Activated CD4-positive, alpha-beta T cell treated with anti-CD3 and anti-CD28 coated beads for 36 hours (primary cell): ENCODE measurements at places on chromosomes 5 and 9.
A peak's percentile ranks its signal among the peaks of the same experiment; 100 is the strongest.

DNA sequence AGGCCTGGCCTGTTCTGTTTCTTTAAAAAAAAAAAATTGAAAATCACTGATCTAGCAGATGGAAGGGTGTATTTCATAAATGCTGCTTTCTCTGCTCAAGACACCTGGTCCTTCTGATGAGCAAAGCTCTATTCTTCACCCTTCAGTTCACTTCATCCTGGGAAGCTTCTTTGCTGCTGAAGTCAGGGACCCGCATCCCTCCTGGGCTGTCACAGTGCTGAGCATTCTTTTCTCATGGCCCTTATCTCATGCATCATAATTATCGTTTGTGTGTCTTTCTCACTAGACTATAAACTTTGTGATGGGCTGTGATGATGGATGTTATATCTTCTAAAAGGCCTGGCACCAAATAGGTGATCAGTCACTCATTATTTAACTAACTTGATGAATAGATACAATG lies 461.0 kb downstream of the GADD45G start:
- DNase-seq: no peak

DNA sequence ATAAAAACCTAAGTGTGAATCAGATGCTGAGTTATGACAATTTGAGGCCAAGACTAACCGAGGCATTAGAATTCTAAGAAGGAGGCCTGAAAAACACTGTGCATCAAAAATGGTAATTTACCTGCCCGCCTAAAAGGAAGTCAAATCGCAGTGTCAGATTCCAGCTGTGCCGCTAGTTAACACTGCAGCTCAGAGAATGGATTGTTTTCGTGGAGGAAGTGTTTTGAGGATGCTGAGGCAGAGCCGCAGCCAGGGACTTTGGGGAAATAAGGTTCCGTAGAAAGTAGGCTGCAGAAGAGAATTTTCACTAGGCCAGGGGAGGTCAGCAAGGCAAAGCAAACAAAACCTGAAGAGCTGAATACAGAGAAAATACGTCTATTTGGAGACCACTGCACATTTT lies 226.4 kb upstream of the ISL1 start:
- DNase-seq: no peak

DNA sequence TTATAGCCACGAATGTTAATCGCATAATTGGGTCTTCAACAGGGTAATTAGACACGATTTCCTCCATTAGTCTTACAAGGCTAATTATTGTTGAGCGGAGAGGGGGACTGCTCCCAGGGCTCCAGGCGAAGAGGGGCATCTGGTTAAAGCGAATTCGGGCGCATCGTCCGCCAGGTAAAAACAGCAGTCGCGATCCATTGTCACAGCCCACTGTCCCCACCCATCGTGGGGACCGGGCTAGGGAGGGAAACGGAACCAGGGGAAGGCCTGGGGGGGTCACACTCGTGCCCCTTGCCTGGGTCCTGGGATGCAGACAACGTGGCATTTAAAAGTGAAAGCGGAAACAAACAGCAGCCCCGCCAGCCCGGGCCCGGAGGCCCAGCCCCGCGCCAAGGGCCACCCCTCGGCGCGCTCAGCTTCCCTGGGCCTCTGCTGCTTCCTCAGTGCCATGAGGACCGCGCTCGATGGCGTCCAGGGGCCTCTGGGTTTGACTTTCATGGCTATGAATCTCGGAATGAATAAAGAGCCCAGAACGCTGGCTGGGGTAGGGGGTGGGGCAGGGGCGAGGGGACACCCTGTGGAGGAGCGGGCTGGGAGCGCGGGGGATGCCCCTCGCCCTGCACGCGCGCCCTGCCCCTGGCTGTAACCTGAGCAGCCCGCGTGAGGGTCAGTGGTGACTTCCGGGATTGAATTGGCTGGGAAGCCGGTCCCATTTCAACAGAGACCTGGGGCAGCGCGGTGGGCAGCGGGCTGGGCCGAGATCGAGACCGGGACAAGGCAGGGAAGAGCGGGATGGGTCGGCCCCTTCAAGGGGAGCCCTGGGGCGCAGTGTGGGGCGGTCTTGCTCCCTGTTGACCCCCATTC lies 99.9 kb downstream of the GTF3C4 start:
- DNase-seq: peak; percentile 82

DNA sequence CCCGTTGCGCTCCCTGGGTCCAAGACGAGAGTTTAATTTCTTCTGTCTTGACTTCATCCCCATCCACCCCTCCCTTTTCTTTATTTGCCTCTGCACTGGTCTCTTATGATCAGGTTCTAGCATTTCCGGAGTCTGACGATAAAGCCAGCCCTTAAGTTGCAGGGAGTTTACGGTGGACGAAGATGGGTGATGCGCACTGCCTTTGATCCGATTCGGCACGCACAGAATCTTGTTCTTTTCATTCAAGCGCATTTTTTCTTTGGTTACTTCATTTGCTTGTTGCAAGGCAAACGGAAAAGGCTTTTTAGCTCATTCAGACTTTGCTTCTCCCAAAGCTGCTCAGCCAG lies 488 bp upstream of the MCTP1 start:
- DNase-seq: no peak

GRCh38 chr5:31944684-31945445 lies 229.3 kb downstream of the GOLPH3 start:
- DNase-seq: no peak

DNA sequence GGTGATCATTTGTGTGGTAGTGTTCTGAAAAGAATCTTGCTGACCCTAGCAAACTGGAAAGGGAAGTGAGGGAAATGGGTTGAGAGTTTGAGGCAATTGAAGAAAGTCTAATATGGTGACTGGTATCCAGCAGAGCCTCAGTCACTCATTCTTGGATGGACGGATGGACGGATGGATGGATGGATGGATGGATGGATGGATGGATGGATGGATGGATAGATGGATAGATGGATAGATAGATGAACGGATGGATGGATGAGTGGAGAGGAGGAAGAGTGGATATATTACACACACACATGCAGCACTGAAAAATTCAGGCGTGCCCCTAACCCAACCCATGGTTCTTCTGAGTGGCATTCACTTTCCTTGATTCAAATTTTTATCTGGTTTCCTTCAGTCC lies 277.6 kb downstream of the EBF1 start:
- DNase-seq: no peak
